Large intestine (tissue), 12 donors: ENCODE measurements at places on chromosomes 3 and 15. TPM values are rescaled to one million over a fixed set of nuclear protein-coding genes. Genes with fewer than 3 reads are reported as not detected.

CD80 gene
- polyA plus RNA-seq = 0.45 TPM

TM6SF1 gene
- polyA plus RNA-seq = 1.4 TPM

CASR gene
- polyA plus RNA-seq = 1.9 TPM

HAPLN3 gene
- polyA plus RNA-seq = 2.8 TPM

SLC25A36 gene
- 112 TPM for polyA plus RNA-seq

LRRC2 gene
- 0.72 TPM for polyA plus RNA-seq

EHD4 gene
- 13.1 TPM for polyA plus RNA-seq

PP2D1 gene
- 0.39 TPM for polyA plus RNA-seq

C3orf22 gene
- 0.63 TPM for polyA plus RNA-seq

SLC28A1 gene
- polyA plus RNA-seq = 33.1 TPM

RTP1 gene
- polyA plus RNA-seq = 0.12 TPM

SLC2A2 gene
- polyA plus RNA-seq = 202 TPM

CHAC1 gene
- 1.4 TPM for polyA plus RNA-seq

MCF2L2 gene
- polyA plus RNA-seq = 2.4 TPM

CIDEC gene
- 35.6 TPM for polyA plus RNA-seq

LXN gene
- polyA plus RNA-seq = 45.7 TPM

FBXO40 gene
- polyA plus RNA-seq = not detected

HCN4 gene
- 0.49 TPM for polyA plus RNA-seq

CPB1 gene
- 1.9 TPM for polyA plus RNA-seq

SLC28A2 gene
- 16.8 TPM for polyA plus RNA-seq

POTEB2 gene
- polyA plus RNA-seq = not detected

TRPM1 gene
- polyA plus RNA-seq = not detected

MYH15 gene
- polyA plus RNA-seq = 1.0 TPM

NCEH1 gene
- 4.1 TPM for polyA plus RNA-seq

CHRD gene
- 3.7 TPM for polyA plus RNA-seq

AHSG gene
- polyA plus RNA-seq = 1.8 TPM

SLC7A14 gene
- 3.2 TPM for polyA plus RNA-seq

SEC62 gene
- 98.0 TPM for polyA plus RNA-seq

MUC20 gene
- 34.5 TPM for polyA plus RNA-seq

SLC35G2 gene
- polyA plus RNA-seq = 3.4 TPM

IL5RA gene
- polyA plus RNA-seq = 0.28 TPM

MST1R gene
- polyA plus RNA-seq = 49.8 TPM

SUSD5 gene
- 1.2 TPM for polyA plus RNA-seq

C3orf85 gene
- 95.5 TPM for polyA plus RNA-seq

SH2D7 gene
- 2.6 TPM for polyA plus RNA-seq

SCN11A gene
- polyA plus RNA-seq = 1.1 TPM

ALDH1L1 gene
- polyA plus RNA-seq = 40.4 TPM

CSTA gene
- 1.2 TPM for polyA plus RNA-seq

GRM7 gene
- 0.36 TPM for polyA plus RNA-seq

PARP15 gene
- polyA plus RNA-seq = 1.5 TPM

GPR149 gene
- not detected for polyA plus RNA-seq

CD96 gene
- 4.1 TPM for polyA plus RNA-seq

CCDC33 gene
- 2.2 TPM for polyA plus RNA-seq

SNURF gene
- polyA plus RNA-seq = 18.3 TPM

MESP2 gene
- polyA plus RNA-seq = 0.30 TPM

GOLGA6L4 gene
- polyA plus RNA-seq = 8.2 TPM

NBEAL2 gene
- 40.8 TPM for polyA plus RNA-seq

SLC26A6 gene
- 41.2 TPM for polyA plus RNA-seq

AVEN gene
- polyA plus RNA-seq = 10.0 TPM

UBAP1L gene
- polyA plus RNA-seq = 4.9 TPM

SLC22A14 gene
- polyA plus RNA-seq = 0.13 TPM

HRG gene
- 0.04 TPM for polyA plus RNA-seq

GUCA1C gene
- polyA plus RNA-seq = not detected

RGMA gene
- 12.5 TPM for polyA plus RNA-seq

MORC1 gene
- 0.01 TPM for polyA plus RNA-seq

AADACL2 gene
- 0.01 TPM for polyA plus RNA-seq
